ENCODE measurements at places on chromosomes 13 and 19. TPM values are rescaled to one million over a fixed set of nuclear protein-coding genes. Genes with fewer than 3 reads are reported as not detected.

The DCT gene
- not detected for polyA plus RNA-seq

The TPTE2 gene
- not detected for polyA plus RNA-seq

DNA sequence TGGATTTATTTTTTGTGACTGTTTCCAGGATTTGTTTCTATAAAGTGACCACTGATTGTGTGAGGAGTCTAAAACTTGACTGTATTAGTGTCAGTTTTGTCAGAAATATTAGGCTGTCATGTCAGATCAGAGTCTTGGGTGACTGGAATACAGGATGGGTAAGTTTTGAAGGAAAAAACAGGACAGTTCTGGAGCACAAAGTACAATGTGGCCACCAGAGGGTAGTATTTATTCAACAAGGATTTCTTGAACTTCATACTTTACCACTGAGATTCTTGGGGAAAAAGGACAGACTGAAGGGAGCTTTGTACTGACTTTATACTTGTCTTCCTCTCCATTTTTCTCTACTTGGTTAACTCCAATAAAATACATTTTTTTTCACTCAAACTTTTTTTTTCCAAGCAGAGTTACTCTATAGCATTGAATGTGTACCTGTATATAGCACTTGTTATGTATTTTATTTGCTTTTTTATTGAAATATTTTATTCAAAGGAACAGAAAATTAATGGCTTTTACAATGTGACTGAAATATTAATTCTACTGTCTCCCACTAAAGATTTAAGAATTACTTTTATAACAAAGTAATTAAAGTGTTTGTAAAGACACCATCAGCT lies 51.1 kb downstream of the LMO7 start:
- H3K27ac ChIP-seq: no peak overlapping the region
- H3K4me3 ChIP-seq: no peak overlapping the region
- H3K4me1 ChIP-seq: peaks cover 9% of the 10 kb centered on the region
- no peak for DNase-seq
- no peaks in the 10 kb centered on the region for H3K36me3 ChIP-seq

- H3K4me3 ChIP-seq: no peak overlapping the region
- H3K36me3 ChIP-seq: peaks cover 8% of the 10 kb centered on the region
- H3K27ac ChIP-seq: no peak overlapping the region
- H3K27me3 ChIP-seq: no peaks in the 10 kb centered on the region
- no peak for DNase-seq
These were observed 66.1 kb downstream of the RFX2 start for GRCh38 chr19:6044056-6044805.

DNA sequence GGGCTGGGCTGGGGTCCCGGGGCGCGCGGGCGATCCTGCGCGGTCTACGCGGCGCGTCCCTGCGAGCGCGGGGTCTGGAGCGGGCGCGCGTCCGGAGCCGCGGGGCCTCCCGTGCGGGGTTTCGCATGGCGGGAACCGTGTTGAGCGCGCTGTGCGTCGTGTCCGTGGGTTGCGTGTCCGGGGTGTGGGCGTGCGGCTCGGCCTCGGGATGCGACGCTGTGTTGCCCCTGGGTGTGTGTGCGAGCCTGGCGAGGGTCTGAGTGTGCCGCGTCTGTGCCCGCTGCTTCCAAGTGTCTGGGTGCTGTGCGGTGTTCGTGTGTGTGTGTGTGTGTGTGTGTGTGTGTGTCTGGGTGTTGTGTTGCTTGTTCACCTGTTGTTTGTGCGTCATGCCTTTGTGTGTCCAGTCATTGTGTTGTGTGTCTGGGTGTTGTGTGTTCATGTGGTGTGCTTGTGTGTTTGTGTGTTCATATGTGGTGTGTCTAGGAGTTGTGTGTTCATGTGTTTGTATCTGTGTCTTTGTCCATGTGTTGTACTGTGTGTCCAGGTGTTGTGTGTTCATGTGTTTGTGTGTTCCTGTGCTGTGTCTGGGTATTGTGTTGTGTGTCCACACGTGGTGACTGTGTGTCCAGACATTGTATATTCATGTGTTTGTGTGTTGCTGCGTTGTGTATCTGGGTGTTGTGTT lies 552 bp downstream of the PLK5 start:
- H3K36me3 ChIP-seq: no peaks in the 10 kb centered on the region
- no peak overlapping the region for H3K4me3 ChIP-seq
- peaks cover 37% of the 10 kb centered on the region for H3K27me3 ChIP-seq
- H3K4me1 ChIP-seq: no peaks in the 10 kb centered on the region
- no peak for DNase-seq

DNA sequence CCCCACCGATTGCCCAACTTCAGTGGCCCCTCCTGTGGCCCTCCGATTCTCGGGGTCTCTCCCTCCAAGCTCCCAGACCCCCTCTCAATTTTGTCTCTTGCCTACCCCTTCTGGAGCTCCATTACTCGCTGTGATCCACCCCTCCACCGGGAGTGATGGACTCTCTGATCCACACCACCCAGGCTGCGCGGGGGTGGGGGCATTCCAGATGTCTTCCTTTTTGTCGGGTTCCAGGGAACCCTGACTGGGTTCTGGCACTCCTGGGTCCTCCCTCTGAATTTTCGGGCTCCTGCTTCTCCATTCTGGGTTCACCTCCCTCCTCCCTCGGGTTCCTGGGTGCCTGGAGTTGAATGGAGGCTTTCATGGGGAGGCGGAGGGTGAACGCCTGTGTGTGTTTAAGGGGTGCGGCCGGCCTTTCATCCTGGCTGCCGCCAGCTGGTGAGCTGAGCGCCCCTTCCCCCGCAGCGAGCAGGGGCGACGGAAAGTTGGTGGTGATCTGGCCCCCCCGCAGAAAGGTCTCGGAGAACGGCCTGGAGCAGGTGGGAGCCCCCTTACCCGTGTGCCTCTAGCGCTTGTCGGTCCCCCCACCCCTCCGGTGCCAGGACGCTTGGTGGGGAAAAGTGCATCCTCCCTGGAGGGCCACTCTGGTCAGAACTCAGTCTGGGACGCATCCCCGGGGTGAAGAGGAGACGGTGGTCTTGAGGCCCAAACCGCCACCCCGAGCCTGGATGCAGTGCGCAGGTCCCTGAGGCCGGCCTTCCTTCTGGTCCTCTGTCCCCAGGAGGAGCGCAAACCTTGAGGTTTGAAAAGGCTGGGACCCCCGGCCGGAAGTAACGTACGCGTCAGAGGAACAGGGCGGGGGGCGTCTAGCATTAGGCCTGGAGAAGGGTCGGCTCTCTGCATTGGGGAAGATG lies 1.6 kb downstream of the MISP3 start:
- peaks cover 24% of the 10 kb centered on the region for H3K4me1 ChIP-seq
- no peaks in the 10 kb centered on the region for H3K36me3 ChIP-seq
- no peak for DNase-seq

- H3K27me3 ChIP-seq: no peaks in the 10 kb centered on the region
- no peak overlapping the region for H3K27ac ChIP-seq
- H3K4me1 ChIP-seq: peaks cover 23% of the 10 kb centered on the region
- no peak for DNase-seq
- no peaks in the 10 kb centered on the region for H3K36me3 ChIP-seq
These were observed 29.9 kb downstream of the SERP2 start for GRCh38 chr13:44403461-44404056.

The CLEC17A gene
- polyA plus RNA-seq: not detected

The TNFRSF19 gene
- 1.2 TPM for polyA plus RNA-seq

The LIN37 gene
- 11.8 TPM for polyA plus RNA-seq

The ZNF154 gene
- polyA plus RNA-seq: 2.8 TPM

The FPR3 gene
- polyA plus RNA-seq: not detected

The LILRA1 gene
- polyA plus RNA-seq: not detected

DNA sequence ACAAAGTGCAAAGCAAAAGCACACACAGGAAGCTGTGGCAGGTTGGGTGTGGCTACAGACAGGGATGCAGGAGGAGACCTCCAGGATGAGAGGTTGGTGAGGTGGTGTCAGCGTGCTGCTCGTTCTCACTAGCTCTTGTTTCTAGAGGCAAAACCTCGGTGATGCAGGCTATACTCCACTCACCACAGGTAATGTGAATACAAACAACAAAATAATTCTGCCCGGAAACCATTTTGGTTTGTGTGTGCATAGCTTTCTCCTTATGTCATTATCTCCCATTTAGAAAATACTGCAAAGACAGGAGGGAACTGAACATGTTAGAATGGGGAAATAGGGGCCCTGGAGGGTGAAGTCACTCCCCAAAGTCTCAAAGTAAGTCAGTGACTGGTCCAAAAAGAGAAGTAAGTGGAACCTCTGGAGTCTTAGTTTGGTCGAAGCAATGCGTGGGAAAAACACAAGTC lies 9.4 kb downstream of the LCP1 start:
- H3K36me3 ChIP-seq: no peaks in the 10 kb centered on the region
- no peak for DNase-seq
- H3K4me3 ChIP-seq: no peak overlapping the region
- peaks cover 5% of the 10 kb centered on the region for H3K27me3 ChIP-seq

DNA sequence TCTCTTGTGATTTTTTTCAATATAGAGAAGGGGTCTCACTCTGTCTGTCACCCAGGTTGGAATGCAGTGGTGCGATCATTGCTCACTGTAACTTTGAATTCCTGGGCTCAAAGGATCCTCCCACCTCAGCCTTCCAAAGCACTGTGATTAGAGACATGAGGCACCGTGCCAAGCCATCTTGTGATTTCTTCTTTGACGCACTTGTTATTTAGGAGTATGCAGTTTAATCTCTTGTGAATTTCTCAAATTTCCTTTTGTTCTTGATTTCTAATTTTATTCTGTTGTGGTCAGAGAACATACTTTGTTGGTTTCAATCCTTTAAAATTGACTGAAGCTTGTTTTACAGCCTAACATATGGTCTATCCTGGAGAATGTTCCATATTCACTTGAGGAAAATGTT lies 14.5 kb downstream of the IPO5 start:
- H3K27me3 ChIP-seq: no peaks in the 10 kb centered on the region
- no peaks in the 10 kb centered on the region for H3K36me3 ChIP-seq
- no peak for DNase-seq

The MRPS31 gene
- 27.2 TPM for polyA plus RNA-seq

The ZNF600 gene
- polyA plus RNA-seq: 5.0 TPM

- no peaks in the 10 kb centered on the region for H3K27me3 ChIP-seq
- H3K4me1 ChIP-seq: peaks cover 21% of the 10 kb centered on the region
- no peaks in the 10 kb centered on the region for H3K36me3 ChIP-seq
- no peak overlapping the region for H3K4me3 ChIP-seq
- no peak overlapping the region for H3K27ac ChIP-seq
These were observed 72.3 kb downstream of the COL4A2 start for GRCh38 chr13:110379358-110379757.

DNA sequence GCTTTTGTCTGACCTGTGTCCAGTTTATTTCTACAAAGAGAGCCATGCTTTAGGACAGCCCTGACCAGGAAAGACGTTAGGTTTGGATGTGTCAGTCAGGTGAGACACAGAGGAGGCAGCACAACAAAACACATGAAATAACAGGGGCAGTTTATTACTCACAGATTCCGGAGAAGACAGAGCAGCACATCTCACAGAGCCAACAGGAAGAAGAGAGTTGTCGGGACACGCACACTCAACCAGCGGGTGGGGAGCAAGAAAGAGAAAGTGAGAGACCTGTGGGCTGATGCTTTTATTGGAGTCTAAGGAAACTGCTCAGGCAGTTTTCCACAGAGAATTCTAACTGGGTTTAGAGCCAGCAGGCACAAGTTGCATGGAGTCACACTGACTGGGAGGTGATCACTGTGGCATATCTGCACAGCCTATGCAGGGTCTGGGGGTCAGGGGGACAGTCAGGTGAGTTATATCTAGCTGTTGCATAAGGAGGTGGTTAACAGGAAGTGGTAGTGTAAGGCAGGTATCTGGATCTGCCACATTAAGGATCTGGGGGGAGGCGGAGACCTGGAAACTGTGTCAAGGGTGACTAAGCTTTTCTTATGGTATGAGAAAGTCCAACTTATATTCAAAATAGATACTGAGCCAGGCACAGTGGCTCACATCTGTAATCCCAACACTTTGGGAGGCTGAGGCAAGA lies 24.1 kb upstream of the CEACAM20 start:
- H3K36me3 ChIP-seq: no peaks in the 10 kb centered on the region
- no peaks in the 10 kb centered on the region for H3K27me3 ChIP-seq
- H3K4me3 ChIP-seq: peak overlapping the region; percentile 51
- H3K4me1 ChIP-seq: peaks cover 30% of the 10 kb centered on the region

The THSD1 gene
- 9.7 TPM for polyA plus RNA-seq

GRCh38 chr13:46383383-46383782 lies 3.7 kb downstream of the RUBCNL start:
- no peaks in the 10 kb centered on the region for H3K36me3 ChIP-seq
- H3K4me1 ChIP-seq: peaks cover 10% of the 10 kb centered on the region
- H3K27ac ChIP-seq: no peak overlapping the region
- DNase-seq: no peak

- no peaks in the 10 kb centered on the region for H3K36me3 ChIP-seq
- H3K27me3 ChIP-seq: no peaks in the 10 kb centered on the region
- DNase-seq: no peak
- no peak overlapping the region for H3K4me3 ChIP-seq
- no peaks in the 10 kb centered on the region for H3K4me1 ChIP-seq
These were observed 1029.3 kb downstream of the PCDH17 start for GRCh38 chr13:58660826-58661225.

The AXL gene
- polyA plus RNA-seq: 12.2 TPM

DNA sequence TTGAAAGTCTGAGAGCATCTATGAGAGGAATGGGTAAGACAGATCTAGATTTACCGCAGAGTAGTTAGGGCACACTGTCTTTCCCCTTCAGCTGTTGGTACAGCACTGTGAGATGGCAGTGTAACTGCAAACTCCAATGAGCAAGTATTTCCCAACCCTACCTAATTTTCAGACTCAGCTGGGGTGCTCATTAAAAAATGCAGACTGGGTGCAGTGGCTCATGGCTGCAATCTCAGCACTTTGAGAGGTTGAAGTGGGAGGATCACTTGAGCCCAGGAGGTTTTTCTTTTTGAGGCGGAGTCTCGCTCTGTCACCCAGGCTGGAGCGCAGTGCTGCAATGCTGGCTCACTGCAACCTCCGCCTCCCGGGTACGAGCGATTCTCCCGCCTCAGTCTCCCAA lies 12.6 kb downstream of the QPCTL start:
- no peaks in the 10 kb centered on the region for H3K4me1 ChIP-seq
- DNase-seq: no peak
- no peak overlapping the region for H3K27ac ChIP-seq
- H3K27me3 ChIP-seq: no peaks in the 10 kb centered on the region
- peaks cover 13% of the 10 kb centered on the region for H3K36me3 ChIP-seq

- no peak overlapping the region for H3K4me3 ChIP-seq
- no peak overlapping the region for H3K27ac ChIP-seq
- H3K4me1 ChIP-seq: no peaks in the 10 kb centered on the region
- no peak for DNase-seq
- no peaks in the 10 kb centered on the region for H3K36me3 ChIP-seq
These were observed 11.6 kb downstream of the CLDN10 start for GRCh38 chr13:95564091-95564490.

- no peak overlapping the region for H3K27ac ChIP-seq
- no peaks in the 10 kb centered on the region for H3K36me3 ChIP-seq
- no peak overlapping the region for H3K4me3 ChIP-seq
- H3K27me3 ChIP-seq: no peaks in the 10 kb centered on the region
- no peaks in the 10 kb centered on the region for H3K4me1 ChIP-seq
These were observed 24.7 kb downstream of the FRY start for GRCh38 chr13:32056316-32056715.

- H3K4me1 ChIP-seq: no peaks in the 10 kb centered on the region
- no peaks in the 10 kb centered on the region for H3K36me3 ChIP-seq
- no peak for DNase-seq
- H3K27me3 ChIP-seq: no peaks in the 10 kb centered on the region
- no peak overlapping the region for H3K4me3 ChIP-seq
These were observed 6.2 kb upstream of the SLC25A41 start for GRCh38 chr19:6439743-6440142.

- H3K4me1 ChIP-seq: peaks cover 8% of the 10 kb centered on the region
- H3K27me3 ChIP-seq: no peaks in the 10 kb centered on the region
- H3K27ac ChIP-seq: no peak overlapping the region
- H3K4me3 ChIP-seq: no peak overlapping the region
These were observed 1.8 kb downstream of the POSTN start for GRCh38 chr13:37596805-37597204.
